Activated CD8-positive, alpha-beta memory T cell treated with anti-CD3 and anti-CD28 coated beads for 1 hour (primary cell): ENCODE measurements at places on chromosomes 11 and 22.
A peak's percentile ranks its signal among the peaks of the same experiment; 100 is the strongest.

- DNase-seq, result no peak
These were observed 76.4 kb upstream of the MTNR1B start for GRCh38 chr11:92892802-92893684.

DNA sequence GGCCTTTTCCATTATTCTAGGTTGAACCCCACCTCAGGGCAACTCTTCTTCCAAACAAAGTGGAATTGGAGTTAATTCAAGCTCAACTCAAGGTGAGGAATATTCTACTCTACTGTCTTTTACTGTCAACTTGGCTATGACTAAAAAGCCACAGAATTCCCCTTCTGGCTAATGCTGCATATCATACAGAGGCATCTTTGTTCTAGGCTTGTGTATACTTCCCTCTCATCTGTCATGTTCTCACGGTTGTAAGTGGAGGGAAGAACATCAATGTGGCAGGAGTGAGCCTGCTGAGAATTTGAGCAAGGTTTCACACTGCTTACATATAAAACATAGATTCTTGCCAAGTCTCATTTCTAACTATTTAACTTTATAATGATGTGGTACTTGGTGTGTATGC is 921.4 kb upstream of the CNTN5 start:
- no peak for DNase-seq

DNA sequence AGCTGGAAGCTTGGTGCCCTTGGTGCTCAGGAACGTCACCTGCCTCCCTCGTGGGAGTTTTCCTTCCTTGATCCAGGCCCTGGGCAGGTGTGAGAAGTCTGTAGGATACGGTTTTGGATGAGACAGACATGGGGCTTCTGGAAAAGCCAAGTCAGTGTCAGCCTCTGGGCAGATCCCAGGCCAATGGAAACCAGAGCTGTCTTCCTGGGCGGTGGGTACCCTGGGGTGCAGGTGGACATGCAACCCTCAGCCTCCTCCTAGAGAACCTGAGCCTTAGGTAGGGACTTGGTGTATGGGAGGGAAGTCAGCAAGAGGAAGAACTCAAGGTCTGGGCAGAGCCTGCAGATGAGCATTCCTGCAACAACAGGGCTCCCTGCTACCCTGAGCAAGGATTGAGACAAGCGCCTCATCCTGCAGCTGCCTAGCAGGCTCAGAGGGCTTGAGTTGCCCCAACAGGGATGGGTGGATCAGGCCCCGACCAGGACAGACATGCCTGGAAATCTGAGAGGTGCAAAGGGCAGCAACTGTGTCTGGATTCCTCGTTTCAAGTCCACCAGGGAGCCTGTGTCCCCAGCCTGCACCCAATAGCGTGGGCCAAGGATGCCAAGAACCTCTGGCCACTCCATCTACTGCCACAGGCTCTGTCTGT is 37.6 kb upstream of the SYT13 start:
- DNase-seq, result no peak

DNA sequence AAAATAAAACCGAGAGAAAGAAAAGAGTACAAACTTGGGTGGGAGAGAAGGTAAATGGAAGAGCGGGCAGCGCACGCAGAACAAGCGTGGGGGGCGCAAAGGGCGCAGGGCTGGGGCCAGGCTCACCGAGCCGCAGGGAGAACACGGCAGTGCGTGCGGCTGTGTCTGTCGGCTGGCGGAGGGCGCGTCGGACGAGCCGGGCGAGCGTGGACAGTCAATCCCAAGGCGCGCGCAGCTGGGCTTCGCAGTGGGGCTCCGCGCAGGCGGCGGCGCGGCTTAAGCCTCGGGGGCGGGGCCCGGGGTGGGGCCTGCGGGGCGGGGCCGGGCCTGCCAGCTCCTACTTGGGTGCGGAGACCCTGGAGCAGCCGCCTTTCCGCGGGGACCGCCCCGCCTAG is at the start of gene UCP2:
Gene UCP2, minus strand, starts transcription at position 249 of the 395 bp plus-strand sequence. CDS start 4,465 bp downstream, outside the sequence.
- DNase-seq, result peak; percentile 82

GRCh38 chr11:36426226-36426848 is 83.7 kb downstream of the TRAF6 start:
- DNase-seq, result no peak

- no peak for DNase-seq
These were observed 86.2 kb downstream of the GALNT18 start for GRCh38 chr11:11535611-11536010.

- DNase-seq, result no peak
These were observed 28.2 kb downstream of the TBX1 start for GRCh38 chr22:19788661-19789225.

DNA sequence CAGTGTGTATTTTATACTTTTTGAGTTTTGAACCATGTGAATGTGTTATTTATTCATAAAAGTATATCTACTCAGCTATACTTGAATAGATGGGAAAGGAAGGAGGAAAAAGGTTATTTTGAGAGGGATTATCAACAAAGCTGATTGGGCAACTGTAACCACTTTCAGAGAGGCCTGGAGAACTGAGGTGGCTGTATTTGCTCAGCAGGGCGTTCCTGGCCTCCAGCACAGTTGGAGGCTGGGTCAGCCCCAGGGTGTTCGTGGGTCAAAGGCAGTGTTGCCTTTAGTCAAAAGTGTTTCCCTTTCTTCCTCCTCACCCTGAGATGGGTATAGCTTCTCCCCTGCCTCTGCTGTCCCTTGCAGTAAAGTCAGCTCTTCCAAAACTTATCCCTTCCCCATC is 26.7 kb downstream of the ASCC2 start:
- DNase-seq, result no peak

DNA sequence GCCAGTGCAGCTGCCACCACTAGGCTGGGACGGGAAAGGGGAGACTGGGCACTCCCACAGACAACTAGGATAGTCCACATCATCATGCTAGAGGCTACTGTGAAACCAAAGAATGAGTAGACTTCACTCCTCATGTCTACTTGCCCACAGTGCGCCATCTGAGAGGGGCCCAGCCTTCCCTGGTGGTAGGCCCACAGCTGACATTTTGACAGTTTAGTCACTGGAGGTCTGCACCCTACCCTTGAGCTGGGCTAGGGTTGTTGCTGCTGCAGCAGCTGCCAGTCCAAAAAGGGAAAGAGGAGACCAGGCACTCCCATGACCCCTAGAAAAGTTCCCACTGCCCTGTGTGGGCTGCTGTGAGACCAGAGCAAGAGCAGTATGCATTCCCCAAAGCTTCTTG is 141.2 kb downstream of the DLG2 start:
- no peak for DNase-seq

DNA sequence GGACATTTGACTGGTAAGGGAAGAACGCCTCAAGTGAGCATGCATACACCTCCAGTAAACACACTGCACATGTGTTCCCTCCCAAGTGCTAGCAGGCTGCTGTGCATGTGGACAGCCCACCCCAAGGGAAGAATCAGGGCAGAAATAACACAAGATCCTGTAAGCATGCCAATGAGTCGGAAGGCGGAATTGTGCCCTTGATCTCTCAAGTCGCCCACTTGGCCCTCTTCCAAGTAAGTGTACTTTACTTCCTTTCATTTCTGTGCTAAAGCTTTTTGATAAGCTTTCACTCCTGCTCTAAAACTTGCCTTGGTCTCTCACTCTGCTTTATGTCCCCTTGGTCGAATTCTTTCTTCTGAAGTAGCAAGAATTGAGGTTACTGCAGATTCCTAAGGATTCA is 139.6 kb downstream of the TRPC6 start:
- DNase-seq, result no peak

DNA sequence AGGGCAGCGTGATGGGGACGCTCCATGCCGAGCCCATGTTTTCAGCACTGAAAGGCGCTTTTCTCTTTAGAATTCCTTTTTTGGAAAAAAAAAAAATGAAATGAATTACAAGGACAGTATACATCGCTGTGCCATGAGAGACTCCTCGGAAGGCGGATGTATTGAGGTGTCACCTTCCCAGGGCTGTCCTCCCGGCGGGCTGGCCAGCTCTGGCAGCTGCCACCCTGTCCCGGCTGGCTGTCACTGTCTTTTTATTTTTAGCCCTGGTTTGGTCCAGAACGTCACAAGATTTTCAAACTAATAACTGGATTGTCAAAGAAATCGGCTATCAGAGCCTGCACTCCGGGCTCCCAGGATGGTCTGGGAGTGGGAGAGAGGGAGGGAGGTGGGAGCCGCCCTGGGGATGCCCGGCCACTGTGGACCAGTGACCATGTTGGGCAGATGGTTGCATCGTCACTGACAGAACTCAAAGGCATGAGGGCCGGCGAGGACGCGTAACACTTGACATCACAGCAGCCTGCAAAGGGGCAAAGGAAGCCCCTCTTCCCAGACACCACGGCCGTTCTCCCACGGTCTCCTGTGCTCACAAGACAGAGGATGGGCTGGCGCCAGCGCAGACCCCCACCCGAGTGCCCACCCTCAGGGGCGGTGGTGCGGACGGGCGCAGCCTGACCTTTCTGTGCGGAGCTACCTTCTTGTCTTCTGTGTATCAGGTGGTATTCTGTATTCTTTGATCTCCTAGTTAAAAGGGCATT is 392.9 kb downstream of the TBC1D22A start:
- DNase-seq, result no peak

GRCh38 chr11:6474413-6474792 is 662 bp upstream of the TRIM3 start:
- no peak for DNase-seq

GRCh38 chr11:70029861-70030380 is 48.2 kb upstream of the ANO1 start:
- no peak for DNase-seq

DNA sequence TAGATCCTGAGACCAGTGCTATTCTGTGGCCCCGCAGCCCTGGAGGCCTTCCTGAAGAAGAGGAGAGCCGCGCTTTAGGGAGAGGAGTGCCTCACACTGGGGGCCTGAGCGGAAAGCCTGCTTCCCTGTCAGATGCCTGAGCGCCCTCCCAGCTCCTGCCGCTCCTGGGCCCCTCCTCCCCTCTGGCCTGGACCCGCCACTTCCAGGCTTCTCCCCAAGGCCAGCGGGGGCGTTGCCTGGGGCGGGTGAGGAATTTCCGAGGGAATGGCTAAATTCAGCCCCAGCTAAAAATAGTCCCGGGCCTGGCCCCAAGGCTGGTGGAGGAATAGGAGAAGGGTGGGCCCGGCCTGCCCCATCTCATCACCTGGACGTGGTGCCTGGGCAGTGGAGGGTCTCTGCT is 15.4 kb downstream of the ARHGEF17 start:
- no peak for DNase-seq

DNA sequence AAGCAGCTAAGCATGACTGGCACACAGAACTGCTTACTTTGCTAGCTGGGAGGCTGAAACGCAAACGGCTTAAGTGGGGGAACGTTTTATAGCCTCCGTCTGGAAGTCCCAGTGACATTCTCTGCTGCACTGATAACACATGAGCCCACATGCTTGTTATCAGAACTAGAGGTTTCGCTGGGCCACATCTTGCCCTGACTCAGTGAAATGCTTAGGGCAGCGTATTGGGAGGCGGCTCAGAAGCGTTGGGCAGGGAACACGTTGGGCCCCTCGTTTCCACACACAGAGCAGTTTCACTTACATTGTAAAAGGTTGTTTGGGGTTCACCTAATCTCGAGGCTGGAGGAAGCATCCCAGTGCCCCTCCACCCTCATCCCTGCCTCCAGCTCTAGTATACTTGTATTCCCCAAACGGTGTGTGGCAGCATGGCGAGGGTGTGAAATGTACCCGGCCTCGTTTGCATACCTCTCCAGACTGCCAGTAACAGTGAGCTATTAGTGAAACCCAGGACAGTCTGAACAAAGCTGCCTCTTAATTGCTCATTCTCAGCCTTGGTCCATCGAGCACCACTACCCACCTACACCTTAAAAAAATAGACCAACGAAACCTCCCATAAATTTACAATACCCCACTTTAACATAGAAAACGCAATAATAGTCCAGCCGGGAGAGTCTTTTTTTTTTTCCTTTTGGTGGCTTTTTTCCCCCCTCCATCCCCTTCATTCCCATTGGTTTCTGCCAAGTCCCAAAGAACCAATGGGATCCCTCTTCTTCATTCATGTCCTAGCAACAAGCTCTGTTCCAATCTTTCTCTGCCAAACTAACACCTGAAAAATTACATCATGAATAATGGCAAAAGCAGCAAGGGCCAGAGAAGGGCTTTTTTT is 218.8 kb upstream of the SORL1-AS1 start:
- DNase-seq, result no peak

GRCh38 chr22:44926124-44926475 is 83.7 kb downstream of the PHF21B start:
- no peak for DNase-seq

GRCh38 chr11:111975076-111975806 is 38.1 kb downstream of the DIXDC1 start:
- DNase-seq, result no peak

GRCh38 chr11:27909386-27909785 is 198.6 kb downstream of the KIF18A start:
- no peak for DNase-seq

DNA sequence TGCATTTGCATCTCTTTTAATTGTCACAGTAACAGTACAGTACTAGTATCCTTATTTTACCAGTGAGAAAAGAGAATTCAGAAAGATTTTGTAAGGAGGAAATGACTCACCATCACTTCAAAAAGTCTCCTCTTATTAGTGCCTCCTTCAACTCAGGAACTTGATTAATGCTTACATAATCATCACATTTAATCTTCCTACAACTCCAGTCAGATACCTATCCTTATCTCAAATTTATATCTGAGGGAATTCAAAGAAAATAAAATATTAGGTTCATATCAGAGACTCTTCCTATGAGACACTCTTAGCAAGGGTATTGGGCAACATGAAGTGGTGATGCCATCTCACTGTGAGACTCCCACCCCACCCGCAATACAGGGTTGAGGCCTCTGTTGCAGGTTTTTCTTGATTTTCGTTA is 26.1 kb upstream of the CTSC start:
- no peak for DNase-seq

GRCh38 chr11:92916299-92916698 is 53.2 kb upstream of the MTNR1B start:
- no peak for DNase-seq

GRCh38 chr11:45041596-45041995 is 90.9 kb upstream of the TP53I11 start:
- no peak for DNase-seq

- no peak for DNase-seq
These were observed 91.5 kb downstream of the MORC2 start for GRCh38 chr22:30876915-30877553.

GRCh38 chr11:119029340-119030028 is 1.2 kb downstream of the SLC37A4 start:
- DNase-seq, result no peak

- DNase-seq, result no peak
These were observed 22.1 kb upstream of the RRAS2 start for GRCh38 chr11:14380947-14381561.

- DNase-seq, result no peak
These were observed 20.3 kb upstream of the YPEL1 start for GRCh38 chr22:21755851-21756284.

DNA sequence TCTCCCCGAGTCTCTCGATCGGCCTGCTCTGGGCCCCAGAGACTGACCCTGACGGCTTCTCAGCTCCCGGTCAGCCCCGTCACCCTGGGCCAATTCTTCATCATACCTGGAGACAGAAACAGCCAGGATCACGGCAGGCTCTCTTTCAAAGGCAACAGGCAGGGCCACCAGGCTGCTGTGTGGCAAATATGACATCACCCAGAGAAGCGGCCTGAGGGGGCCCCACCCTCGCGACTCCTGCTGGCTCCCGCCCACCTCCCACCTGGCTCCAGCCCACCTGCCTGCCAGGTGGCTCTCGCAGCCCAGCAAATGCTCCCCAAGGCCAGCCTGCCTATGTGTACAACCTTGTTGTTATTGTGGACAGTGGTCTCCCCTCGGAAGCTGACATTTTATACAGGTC is 24.9 kb upstream of the PACSIN2 start:
- DNase-seq, result no peak
